ENCODE measurements at places on chromosomes 5 and 9. TPM values are rescaled to one million over a fixed set of nuclear protein-coding genes. Genes with fewer than 3 reads are reported as not detected.

Gene CDH6
- total RNA-seq = 0.13 TPM

Gene NRG2
- 0.93 TPM for total RNA-seq

Gene PKD2L2
- total RNA-seq = not detected

Gene SAXO1
- not detected for total RNA-seq

Gene SV2C
- not detected for total RNA-seq

Gene LYRM7
- 11.3 TPM for total RNA-seq

Gene IL13
- total RNA-seq = not detected

Gene NME5
- total RNA-seq = 1.1 TPM

Gene FSTL4
- total RNA-seq = not detected

Gene ZNF618
- 28.3 TPM for total RNA-seq

Gene SEMA5A
- 0.27 TPM for total RNA-seq

Data from thoracic aorta endothelial cell (primary cell).